Substantia nigra (tissue), 51 donors: ENCODE measurements at places on chromosomes 16 and 17.

GRCh38 chr16:19179546-19180490 is 11.8 kb downstream of the SYT17 start:
- no peak for DNase-seq

GRCh38 chr17:4161967-4162305 is 18.9 kb downstream of the CYB5D2 start:
- DNase-seq = peak; percentile 25

DNA sequence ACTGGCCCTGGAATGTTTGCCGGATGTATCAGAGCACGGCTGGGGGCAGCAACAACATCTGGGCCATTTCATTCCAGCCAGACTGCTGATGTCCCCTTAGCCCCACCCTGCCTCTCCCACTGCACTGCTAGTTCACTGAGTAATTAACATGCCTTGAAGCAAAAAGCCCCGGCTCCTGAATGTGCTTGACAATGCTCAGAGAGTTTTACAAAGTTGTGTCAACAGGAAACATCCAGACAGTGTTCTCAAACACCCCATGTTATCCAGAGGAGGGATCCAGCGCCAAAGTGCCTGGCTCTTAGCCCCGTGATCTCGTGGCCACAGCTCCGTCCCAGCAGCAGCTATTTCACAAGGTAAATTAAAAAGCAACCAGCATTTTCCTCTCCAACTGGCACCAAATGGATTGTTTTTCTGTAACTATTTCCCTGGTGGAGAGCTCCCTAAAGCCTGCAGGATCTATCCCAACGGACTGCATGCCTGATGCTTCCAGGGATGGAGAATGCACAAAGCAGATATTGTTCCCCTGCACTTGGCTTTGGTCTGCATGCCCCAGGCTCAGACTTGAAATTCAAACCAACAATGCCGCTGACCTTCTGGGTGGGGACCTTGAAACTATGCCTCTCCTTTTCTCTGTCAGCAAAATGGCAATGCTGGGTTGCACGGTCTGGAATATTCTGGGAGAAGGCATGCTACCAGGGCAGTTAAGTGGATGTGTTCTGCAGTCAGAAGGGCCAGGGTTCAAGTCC is 115.6 kb upstream of the CDH5 start:
- DNase-seq = peak; percentile 62

GRCh38 chr17:11786711-11787438 is 188.6 kb downstream of the DNAH9 start:
- no peak for DNase-seq

DNA sequence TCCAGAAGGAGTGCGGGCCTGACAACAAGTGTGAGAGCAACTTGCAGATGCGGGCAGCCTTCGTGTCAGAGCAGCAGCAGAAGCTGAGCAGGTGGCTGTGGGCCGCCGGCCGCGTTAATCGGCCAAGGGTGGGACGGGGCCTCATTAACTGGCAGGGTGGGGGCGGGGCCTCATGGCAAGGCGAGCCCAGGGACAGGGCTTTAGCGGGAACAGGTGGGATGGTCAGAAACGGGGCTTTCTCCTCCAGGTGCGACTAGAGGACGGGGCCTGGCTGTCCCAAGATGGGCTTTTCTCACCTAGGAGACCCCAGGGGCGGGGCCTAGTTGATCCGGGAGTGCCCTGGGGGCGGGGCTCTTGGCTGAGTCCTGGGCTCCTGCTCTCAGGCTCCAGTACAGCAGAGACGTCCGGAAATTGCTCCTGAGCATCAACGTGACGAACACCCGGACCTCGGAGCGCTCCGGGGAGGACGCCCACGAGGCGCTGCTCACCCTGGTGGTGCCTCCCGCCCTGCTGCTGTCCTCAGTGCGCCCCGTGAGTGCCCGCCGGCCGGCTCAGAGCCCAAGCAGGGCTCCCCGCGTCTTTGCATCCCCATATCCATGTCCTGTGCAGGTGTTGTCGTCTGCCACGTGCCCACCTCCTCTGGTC is 18.4 kb upstream of the PDK2 start:
- no peak for DNase-seq

- no peak for DNase-seq
These were observed 175.0 kb downstream of the AIPL1 start for GRCh38 chr17:6259899-6260298.

DNA sequence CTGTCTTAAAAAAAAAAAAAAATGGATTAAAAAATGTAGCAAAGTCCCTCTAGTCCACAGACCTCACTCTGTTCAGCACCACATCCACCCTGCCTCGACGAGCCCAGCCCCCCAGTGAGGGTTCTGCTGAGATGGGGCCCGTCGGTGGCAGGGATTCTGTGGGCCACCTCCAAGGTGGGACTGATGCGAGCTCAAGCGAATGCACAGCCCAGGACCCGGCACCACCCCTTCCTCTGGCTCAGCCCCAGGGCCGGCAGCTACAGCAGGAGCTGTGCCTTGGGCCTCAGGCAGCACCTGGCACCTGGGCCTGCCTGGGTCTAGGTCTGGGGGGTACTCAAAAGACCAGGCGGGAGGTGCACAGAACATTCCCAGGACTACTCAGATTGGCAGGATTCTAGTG is 59.5 kb downstream of the ZNF778 start:
- no peak for DNase-seq

- DNase-seq = no peak
These were observed 16.5 kb downstream of the ZNF18 start for GRCh38 chr17:11980813-11981212.

DNA sequence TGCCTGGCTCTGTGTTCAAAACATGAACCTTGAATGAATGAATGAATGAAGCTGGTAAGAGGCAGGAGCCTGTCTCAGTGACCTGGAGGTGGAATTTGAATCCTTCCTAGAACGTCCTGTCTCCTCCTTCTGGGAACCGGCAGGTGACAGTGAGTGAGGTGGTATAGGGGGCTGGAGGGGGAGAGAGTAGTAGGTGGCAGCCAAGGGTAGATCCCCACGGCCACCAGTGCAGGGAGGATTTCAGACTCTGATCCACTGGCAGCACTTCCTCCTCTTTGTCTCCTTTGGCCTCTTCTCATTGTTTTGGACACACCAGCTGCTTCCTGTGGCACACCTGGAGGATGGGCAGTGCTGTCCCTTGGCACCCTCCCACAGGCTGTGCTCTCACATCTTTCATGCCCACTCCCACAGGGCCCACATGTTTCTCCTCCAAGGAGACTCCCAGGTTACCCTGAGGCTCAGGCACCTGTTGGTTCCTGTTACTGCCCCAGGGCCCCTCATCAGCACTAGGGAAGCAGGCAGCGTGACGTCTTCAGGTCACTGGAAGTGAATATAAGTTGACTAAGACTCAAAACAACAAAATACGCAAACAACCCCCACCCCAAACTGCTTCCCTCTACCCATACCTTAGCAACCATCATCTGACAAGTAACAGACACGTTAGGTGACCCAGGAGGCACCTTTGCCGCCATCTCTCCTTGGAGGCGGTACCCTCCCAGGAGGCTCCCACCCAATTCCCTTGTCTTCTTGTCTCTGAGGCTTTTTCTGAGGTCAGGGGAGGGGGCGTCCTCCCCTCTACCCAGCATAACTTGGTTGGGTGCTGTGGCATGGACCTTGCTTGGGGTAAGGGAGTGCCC is 84.6 kb downstream of the N4BP1 start:
- no peak for DNase-seq

DNA sequence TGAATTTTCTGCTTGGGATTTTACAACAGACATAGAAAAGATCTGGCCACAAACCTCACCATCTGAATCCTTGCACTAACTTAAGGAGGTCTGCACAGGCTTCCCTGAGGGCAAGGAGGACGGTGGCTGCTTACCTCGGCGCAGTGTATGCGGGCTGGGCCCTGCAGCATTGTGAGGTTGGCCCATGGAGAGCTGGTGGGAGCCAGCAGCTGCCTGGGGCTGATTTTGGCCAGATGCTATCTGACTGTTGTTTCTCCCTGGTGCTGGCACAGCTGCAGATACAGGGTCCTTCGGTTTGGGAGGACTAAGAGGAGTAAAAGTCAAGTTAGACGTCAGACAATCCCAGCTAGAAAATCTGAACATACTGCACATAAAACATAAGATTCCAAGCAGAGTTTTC is 79.8 kb downstream of the ARHGAP17 start:
- no peak for DNase-seq

DNA sequence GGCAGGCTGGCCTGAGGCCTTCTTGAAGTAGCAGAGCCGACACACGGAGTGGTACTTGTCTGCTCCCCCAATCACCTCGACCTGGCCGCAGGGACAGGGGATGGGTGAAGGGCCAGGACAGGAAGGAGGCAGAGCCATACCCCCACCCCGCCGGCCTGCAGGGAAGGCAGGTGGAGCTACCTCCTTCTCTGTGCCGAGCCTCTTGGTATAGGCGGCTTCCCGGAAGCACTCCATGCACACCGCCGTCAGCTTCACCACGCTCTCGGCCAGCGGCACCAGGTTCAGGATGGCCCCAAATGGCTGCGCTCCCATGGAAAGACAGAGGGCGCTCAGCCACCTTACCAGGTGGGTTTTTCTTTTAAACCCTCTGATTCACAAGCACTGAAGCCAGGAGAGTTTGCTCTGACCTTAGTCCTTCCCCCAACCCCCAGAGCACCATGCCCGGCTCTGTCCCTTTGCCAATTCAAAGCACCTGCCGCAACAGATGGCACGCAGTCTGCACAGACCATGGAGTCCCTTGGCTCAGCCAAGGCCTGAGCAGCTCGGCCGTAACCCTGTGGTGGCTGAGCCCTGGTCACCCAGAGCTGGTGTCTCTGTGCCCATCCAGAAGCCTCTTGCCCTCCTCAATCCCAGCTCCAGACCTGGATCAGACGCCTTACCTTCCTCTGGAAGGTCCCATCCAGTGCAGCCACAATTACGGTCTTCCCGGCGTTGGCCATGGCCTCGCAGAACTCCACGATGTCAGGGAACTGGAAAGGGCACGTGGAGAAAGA is 6.7 kb downstream of the SYNGR2 start:
- DNase-seq = no peak

- DNase-seq = no peak
These were observed 40.2 kb downstream of the SMG6 start for GRCh38 chr17:2263183-2264066.
